WERI-Rb-1 (cell line): ENCODE measurements at places on chromosomes 13 and 19.

- DNase-seq, result no peak
Measured at GRCh38 chr13:29538652-29539040, 56.8 kb downstream of the SLC7A1 start.

DNA sequence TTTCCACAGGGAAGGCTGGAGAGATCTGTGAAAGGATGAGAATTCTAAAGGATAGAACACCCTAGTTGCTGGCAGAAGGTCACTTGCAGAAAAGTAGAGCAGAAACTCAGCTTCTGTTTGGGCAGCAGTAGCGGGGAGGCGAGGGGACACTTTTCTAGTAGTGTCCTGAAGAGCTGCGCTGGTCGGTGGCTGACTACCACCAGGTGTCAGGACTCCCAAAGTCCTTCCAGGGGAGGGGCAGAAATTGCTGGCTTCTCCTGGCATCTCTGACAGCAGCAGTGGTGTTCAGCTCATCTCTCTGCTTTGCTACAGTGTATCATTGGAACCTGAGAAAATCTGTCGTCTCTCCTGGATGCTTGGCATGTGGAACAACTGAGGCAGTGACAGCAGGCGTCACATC lies 120.9 kb downstream of the ZDHHC20 start:
- DNase-seq, result peak; percentile 29

DNA sequence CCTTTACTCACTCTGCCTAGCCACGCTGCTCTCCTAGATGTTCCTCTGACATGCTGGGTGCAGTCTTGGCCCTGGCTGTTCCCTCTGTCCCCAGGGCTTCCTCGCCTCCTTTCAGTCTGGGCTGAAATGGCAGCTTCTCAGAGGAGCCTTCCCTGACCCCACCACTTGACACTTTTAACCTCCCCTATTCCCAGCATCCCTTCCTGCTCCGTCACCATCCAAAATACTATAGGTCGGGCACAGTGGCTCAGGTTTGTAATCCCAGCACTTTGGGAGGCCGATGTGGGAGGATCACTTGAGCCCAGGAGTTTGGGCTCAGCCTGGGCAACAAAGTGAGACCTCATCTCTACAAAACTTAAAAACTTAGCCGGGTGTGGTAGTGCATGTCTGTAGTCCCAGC lies 2.6 kb downstream of the FAM187B start:
- DNase-seq, result no peak

DNA sequence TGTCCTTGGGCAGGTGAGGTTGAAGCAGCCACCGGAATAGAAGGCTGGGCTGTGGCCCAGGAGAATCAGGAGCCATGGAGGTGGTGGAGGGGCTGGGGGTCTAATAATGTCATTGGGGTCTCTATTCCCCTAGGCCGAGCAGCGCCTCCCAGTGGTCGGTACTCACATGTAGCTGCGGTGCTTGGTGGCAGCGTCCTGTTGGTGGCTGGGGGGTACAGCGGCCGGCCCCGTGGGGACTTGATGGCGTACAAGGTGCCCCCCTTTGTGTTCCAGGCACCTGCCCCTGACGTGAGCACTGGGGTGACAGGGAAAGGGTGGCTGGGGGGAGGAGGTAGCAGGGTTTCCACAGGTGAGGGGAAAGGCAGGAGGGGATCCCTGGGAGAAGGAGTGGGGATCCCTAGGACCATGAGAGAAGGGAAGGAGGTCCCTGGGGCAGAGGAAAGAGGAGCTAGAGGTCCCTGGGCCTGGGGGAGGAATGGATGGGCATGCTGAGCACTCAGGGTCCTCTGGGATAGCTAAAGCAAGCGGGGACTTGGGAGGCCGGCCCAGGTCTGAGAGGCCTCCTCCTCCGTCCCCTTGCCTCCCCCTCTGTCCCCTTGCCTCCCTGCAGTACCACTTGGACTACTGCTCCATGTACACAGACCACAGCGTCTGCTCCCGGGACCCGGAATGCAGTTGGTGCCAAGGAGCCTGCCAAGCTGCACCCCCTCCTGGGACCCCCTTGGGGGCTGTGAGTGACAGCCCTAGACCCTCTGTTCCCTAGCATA lies 18.1 kb downstream of the MEGF8 start:
- no peak for DNase-seq

DNA sequence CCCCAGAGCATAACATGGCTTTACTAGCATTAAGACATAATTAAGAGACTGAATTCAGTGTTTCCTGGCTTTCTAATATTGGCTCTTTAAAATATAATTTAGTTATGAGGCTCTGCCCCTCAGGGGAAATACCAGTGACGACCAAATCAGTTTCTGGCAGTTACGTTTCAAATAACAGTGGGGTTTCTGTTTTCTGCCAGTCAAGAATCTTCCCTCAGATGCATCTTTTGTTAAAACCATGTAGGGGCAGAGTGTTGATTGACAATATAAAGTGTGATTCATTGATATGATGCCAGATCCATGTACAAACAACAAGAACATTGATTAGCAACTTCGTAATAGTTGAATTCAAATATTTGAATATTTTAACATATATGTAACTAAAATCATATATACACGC lies 1169.7 kb downstream of the DIAPH3 start:
- DNase-seq, result no peak

- DNase-seq, result no peak
Measured at GRCh38 chr13:39729156-39729555, 73.7 kb downstream of the COG6 start.

DNA sequence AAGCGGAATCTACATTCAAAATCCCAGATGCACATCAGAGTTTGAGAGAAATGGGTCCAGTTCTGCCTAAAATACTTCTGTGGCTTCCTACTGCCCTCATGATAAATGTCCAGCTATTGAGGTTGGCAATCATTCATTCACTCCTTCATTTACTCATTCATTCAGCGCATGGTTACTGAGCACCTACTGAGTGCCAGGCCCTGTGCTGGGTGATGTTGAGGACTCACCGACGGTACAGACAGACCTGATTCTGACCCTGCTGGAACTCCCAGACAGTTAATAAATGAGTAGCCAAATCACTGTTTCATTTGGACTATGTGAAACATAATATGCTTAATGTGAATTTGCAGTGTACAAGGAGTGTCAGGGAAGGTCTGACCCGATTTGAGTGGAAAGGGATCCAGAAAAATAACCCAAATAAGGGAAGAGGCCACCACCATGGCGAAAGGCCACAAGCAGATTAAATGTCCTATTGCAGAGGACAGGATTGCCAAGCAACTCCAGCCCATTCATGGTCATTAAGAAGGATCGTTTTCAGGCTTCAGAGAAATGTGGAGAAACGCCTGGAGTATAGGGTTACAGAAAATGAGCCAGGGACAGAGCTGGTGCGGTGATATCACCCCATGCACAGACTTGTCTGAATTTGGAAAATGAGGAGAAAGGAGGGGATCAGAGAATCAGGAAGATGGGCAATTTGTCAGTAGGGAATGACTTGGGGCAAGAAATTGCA lies 20.5 kb downstream of the DYRK1B start:
- no peak for DNase-seq

GRCh38 chr19:5537870-5538269 lies 29.9 kb downstream of the TINCR start:
- no peak for DNase-seq

GRCh38 chr13:87669379-87669978 lies 1.7 kb upstream of the SLITRK5 start:
- peak; percentile 65 for DNase-seq

DNA sequence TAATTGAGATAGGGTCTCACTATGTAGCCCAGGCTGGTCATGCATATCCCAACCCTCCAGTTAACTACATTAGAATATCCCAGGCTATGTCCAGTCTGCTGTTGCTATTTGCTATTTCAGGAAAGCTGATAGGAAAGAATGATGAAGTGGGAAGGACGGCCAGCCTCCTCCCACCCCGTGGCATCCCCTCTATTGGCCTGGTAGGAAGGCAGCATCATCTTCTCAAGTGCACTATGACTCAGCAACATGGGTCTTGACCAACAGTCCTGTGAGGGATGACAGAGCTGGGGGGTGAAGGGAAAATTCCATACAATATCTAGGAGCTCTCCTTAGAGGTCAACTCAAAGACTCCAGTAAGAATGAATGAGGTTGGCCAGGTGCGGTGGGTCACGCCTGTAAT lies 48.0 kb upstream of the ABCC4 start:
- DNase-seq, result no peak

- DNase-seq, result no peak
Measured at GRCh38 chr13:40599747-40600146, 66.7 kb downstream of the FOXO1 start.

GRCh38 chr13:109301726-109302125 lies 484.7 kb downstream of the IRS2 start:
- no peak for DNase-seq

- DNase-seq, result no peak
Measured at GRCh38 chr19:32816555-32817099, 52.9 kb downstream of the SLC7A9 start.

DNA sequence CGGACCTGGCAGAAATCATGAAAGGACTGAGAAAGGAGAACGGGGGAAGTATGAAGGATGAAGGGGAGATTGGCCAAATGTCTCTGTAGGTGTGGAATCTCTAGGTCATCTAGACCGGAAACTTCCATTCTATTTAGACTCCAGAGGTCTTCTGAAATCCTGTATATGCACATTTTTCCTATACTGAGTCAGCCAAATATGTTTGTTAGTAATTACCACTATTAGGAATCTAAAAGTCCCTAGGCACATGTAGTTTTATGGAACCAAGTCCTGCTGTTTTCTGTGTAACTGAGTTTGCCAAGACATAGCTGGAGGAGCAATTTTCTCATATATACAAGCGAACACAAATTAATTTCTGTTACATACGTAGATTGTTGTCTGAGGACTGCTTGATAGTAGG lies 498.1 kb downstream of the GPC5 start:
- no peak for DNase-seq

GRCh38 chr19:41726493-41726892 lies 18.1 kb downstream of the CEACAM5 start:
- no peak for DNase-seq

DNA sequence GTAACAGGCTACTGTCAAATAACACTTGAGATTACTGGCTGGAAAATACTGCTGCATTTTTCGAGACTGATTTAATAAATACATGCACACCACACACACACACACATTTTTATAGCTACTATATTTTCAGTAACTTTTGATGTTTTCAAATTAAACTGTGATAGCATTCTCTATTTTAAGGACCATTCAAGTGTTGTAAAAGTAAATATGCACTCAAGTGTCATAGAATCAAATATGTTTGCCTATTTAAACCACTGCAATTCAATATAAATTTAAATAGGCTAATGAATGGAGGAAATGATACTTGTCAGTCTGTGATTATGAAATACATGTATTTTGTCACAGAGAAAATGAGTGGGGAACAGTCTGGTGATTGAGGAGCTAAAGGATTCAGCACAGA lies 86.7 kb upstream of the TUBA3C start:
- DNase-seq, result no peak

- DNase-seq, result peak; percentile 72
Measured at GRCh38 chr19:5338656-5339197, 1.9 kb downstream of the PTPRS start.

- no peak for DNase-seq
Measured at GRCh38 chr19:40348961-40349507, 539 bp downstream of the PLD3 start.

DNA sequence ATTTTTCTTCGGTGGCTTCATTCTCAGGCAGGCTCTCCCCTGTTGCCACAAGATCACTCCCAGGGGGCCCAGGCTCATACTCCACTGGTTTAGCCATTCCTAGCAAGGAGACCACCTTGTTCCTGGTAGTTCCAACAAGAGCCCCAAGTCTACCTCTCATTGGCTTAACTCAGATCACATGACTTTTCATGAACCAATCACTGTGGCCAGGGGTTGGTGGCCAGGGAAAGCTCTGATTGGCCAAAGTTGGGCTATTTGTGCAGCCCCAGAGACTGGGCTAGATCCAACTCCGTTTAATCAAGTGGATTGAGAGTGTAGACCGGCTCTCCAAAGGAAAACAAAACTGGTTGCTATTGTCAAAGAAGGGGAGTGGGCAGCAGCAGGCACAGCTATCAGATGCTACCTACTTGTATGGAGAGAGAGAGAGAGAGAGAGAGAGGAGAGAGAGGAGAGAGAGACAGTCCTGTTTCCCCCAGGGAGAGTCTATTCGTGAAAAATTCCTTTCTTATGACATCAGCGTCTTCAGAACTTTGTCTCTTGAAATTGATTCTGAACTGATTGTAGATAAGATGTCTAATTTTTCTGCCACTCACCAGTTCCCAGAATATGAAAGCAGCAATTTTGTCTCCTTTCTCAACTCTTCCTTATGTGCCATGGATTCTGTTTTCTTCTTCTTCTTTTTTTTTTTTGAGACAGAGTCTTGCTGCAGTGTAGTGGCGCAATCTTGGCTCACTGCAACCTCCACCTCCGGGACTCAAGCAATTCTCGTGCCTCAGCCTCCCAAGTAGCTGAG lies 5.9 kb downstream of the CEACAM19 start:
- DNase-seq, result no peak

DNA sequence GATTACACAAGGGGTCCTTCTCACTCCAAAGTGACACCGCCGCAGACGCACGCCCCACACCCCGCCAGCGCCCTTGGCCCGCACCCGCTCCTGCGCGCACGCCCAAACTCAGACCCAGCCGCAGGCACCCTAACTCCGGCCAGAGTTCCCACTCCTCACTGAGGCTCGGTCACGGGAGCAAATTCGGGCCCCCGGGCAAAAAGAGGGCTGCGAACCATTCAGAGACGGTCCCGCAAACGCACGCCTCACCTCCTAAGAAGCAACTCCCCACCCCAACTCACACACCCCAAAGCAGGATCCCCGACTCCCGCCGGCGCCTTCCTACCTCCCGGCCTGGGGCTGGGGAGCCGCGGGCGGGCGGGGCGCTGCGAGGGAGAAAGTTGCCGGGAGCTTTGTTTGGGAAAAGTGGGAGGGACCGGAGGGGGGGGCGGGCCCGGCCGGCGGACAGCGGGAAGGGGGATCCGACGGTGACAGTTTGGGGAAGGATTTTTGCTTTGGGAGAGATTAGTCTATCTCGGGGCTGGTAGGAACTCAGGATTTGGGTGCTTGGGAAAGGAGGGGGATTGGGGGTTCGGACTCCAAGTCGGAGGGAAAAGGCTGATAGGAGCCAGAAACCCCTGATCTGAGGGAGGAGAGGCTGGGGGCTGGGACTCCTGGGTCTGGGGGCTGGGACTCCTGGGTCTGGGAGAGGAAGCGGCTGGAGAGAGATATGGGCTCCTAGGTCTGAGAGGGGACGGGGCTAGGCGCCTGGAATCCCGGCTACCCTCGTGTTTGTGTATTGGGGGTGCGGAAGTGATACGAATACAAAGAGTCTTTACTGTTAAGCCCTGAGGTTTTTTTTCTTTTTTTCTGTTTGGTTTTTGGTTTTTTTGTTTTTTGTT lies at the start of gene TEAD2:
Gene TEAD2 (minus strand): TSS at position 369 of the 881 bp plus-strand sequence. CDS start 2,341 bp downstream, outside the sequence.
- DNase-seq, result peak; percentile 63
